ENCODE measurements at places on chromosomes 16 and 17.

- no peak for DNase-seq
Measured at GRCh38 chr16:71311553-71312158, 22.5 kb upstream of the CMTR2 start.

GRCh38 chr16:28171816-28172215, 39.9 kb downstream of the XPO6 start:
- no peak for DNase-seq

DNA sequence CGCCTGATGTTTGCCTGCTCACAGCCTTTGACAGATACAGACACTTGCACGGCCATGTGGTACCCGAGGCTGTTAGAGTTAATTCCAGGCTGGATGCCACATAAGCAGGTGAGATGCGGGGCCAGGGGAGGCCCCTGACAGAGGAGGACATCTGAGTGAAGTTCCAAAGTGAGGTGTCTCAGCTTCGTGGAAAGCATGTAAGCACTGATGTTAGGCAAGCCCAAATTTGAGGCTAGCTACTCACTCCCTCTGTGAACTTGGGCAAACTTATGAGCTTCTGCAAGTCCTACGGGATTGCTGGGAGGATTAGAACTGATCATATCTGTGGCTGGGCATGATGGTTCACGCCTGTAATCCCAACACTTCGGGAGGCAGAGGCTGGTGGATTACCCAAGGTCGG, 39.3 kb upstream of the MARCHF10 start:
- no peak for DNase-seq

DNA sequence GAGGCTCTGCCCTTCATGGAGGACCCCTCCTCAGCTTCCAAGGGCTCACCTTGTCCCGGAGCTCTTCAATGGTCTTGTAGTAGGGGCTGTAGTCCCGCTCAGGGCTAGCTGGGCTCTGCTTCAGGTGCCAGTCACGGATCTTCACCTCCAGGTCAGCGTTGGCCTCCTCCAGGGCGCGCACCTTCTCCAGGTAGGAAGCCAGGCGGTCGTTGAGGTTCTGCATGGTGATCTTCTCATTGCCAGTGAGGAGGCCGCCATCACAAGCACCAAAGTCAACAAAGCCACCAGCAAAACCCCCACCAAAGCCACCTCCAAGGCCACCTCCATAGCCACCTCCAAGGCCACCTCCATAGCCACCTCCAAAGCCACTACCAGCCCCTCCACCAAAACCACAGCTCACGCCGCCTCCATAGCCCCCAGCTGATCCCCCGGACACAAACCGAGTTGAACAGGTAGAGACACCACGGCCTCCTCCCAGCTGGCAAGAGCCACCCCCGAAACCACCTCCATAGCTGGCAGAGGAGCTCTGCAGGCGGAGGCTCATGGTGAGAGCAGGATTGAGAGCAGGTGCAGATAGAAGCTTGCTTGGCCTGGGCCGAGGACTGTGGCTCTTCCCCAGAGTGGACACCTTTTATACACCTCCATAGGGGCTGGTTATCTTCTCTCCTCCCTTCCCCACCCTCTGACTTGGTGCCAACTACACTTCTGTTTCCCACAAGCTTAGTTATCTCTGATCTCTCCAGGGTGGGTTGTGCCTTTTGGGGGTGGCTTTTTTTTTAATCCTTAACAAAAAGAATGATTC, at the start of gene KRT13:
Gene KRT13, minus strand, starts transcription at position 606 of the 802 bp plus-strand sequence. Its CDS starts 62 bp downstream, at position 544.
- no peak for DNase-seq

DNA sequence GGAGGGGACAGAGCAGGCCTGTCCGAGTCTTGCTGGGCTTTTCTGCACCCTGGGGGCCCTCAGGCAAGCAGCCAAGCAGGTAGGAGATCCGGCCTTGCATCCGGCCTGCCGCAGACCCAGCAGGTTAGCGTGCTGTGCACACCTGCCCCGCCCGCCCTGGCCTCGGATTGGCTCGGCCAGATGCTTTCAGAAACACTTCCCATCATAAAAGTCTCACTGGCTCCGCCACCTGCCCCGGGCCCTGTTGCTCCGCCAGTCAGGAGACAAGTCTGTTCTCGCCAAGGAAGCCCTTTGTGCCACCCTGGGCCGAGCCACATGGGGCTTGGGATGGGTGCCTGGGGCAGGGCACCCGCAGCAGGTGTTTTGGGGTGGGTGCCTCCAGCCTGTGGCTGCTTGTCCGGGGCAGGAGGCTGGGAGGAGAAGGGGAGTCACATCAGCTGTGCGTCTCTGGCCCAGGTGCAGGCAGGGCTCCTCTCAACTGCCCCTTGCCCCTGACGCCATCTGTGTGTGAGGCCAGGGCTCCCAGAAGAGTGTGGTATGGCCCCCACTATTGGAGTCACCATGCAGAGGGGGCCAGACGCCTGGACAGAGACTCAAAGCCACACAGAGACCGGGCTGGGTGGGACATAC, 228.2 kb upstream of the GSE1 start:
- DNase-seq, result no peak

GRCh38 chr17:49477709-49478108, 17.4 kb upstream of the NGFR start:
- DNase-seq, result no peak

GRCh38 chr17:74779501-74779900, 3.4 kb upstream of the NAT9 start:
- DNase-seq, result no peak

DNA sequence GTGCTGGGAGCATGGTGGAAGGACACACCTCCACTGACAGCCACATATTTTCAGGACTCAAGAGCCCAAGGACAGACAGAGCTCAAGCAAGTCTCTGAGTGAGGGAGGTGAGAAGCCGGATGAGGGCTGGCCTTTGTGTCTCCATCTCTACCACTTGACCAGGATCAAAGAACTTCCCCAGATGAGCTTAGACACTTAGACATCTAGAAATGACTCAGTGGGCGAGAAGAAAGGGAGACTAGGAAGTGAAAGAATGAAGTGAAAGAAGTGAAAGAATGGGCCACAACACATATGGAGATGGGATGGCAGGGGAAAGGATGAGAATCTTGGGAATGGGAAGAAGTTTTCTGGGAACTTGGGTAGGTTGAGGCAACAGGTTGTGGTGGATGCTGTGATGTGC, 274.9 kb upstream of the CCL2 start:
- DNase-seq, result no peak

GRCh38 chr16:3951861-3952736, 71.6 kb upstream of the CREBBP start:
- DNase-seq, result no peak

GRCh38 chr17:82257473-82257872, 16.0 kb downstream of the CSNK1D start:
- no peak for DNase-seq

- DNase-seq, result no peak
Measured at GRCh38 chr16:51355195-51355594, 204.1 kb upstream of the SALL1 start.

GRCh38 chr16:4801051-4801961, 1.1 kb downstream of the ROGDI start:
- no peak for DNase-seq

DNA sequence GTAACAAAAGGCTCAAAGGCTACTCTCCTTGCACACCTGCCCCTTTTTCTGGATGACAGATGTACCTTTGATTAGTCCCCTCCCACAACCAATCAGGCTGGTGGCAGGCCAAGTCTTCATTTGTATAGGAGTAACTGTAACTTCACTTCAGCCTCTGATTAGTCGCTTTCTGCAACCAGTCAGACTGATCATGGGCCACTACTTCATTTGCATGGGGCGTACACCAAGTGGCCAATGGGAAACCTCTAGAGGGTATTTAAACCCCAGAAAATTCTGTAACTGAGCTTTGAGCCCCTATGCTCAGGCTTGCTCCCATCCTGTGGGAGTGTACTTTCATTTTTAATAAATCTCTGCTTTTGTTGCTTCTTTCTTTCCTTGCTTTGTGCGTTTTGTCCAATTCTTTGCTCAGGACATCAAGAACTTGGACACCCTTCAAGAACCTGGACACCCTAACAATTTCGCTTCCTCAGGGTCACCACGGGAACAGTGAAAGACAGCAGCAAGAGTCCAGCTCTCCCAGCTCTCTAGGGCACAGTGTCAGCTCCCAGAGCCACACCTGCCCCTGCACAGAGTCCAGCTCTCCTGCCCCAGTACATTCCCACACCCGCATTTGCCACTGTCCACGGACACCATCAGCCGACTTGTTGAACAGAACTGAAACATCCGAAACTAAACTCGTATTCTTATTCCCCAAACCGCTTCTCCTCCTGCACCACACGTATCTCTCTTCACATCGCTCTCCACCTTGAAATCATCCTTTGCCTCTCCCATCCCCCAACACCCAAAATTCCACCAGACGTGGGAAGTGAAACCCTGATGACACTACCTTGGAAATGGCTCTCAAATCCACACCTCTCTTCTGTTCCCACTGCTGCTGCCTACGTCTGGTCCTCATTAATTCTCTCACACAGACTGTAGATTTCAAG, 53.4 kb downstream of the ABCC12 start:
- DNase-seq, result no peak

DNA sequence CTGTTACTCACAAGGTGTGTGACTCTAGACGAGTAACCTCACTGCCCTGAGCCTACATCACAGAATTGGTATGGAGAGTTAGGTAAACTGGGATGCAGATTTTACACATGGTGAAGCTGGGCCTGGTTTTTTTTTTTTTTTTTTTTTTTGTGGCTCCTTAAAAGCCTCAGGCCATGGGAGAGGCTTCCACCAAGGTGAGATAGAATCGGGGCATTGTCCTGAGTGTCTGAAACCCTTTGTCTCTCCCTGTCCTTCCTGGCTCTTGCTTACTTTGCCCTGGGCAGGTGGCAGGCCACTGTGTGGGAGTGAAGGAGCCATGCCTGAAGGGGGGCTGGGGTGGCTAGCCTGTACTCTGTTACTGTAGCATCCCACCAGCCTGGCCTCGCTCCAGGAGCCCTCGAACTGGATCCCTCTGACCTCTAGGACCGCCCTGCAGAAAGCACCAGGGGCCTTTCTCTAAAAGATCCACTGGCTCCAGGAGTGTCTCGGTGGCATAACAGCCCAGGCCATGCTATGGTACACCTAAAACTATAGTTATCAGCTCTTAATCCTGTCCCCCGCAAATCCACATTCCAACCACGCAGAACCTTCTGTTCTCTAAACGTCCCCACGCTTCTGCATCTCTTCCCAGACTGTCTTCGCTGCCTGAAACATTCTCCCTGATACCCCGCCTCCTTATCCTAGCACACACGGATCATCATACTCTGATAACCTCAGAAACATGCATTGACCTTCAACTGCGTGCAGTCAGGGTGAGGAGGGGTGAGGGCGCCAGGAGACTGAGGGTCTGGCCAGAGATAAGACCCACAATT, 1.7 kb upstream of the SLC13A2 start:
- no peak for DNase-seq

DNA sequence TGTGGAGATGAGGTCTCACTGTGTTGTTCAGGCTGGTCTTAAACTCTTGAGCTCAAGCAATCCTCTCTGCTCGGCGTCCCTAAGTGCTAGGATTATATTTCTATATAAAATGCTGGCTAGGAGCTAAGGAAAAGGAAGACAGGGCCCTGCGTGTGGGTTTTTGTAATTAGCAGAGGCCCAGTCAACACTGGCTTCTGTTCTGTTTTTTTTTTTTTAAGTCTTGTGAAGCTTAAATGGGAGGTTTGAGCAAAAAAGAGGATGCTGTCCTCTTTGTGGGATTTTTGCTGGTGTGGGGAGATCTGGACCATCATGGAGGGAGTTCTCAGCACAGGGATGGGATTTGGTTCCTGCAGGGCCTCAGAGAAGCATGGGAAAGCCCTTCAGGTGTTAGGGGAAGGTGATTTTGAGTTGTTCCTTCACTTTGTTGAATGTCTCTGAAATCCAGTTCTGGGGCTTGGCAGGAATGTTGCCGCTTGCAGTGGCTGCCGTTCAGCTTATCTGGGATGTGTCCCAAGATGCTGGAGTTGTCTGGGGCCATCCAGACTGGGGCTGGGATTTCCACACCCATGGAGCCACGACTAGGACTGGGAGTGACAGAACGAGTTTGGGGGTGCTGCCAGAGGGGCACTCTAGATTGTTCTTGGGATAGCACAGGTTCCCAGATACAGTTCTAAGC, 4.2 kb downstream of the PYCARD start:
- no peak for DNase-seq

GRCh38 chr17:64232466-64233262, 30.4 kb downstream of the TEX2 start:
- DNase-seq, result peak; percentile 25

DNA sequence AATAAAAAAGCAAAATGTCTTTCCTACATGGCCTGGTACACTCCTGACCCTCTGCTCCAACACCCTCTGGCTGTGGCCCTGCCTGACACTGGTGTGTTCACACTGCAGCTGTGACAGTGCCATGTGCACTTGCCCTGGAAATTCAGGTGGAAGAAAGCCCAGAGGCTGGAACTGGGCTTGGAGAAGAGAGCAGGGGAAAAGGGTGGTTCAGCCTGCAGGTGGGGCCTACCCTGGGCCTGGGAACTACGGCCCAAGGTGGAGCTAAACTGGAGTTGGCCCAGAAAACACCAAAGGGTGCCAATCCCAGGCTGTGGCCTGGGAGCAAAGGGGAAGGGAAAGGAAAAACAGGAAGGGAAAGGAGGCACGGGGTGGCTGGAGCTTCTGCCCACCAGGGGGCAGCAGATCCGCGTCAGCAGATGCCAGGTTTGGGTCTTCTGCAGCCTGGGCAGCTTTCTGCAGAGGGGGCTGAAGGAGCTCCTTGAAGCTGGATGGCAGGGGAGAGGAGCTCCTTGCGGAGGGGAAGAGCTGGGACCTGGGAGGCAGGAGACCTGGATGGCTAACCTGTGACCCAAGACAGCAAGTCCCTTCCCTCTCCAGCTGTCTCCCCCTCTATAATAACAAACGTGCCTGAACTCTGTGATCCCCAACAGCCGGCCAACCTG, 15.4 kb upstream of the CTCF start:
- no peak for DNase-seq

GRCh38 chr16:11333010-11333409, 12.2 kb upstream of the RMI2 start:
- DNase-seq, result no peak

GRCh38 chr17:67557052-67557845, 160.5 kb upstream of the NOL11 start:
- DNase-seq, result no peak

DNA sequence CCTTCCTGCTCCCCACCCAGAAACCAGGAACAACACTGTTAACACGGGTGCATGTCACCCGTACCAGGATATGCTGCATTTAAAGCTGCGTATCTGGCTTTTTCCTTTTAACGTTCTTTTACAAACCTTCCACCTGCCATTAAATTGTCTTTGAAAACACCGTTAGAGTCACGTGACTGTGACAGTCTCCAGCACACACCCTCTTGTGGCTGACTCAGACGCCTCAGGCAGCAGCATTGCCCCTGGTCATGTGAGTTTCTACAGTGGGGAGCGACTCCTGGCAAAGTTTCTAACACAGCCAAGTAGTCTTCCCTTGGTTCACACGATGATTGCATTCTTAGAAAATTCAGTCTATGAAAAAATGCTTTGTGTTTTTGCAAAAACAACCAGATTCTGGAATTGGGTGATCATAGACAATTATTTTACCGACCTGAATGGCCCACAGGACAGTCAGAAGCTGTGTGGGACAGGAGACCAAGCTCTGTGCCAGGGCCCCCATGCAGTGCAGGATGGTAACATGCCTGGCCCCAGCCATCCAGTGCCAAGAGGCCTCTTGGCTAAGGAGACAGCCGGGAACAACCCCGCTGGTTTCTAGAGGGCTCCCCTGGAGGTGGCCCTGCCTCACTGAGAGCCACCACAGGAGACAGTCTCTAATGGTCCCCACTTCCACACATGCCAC, 199.1 kb downstream of the KATNIP start:
- peak; percentile 28 for DNase-seq

Data from iPS DF 19.7 (cell line).